CD8-positive, alpha-beta memory T cell (primary cell): ENCODE measurements at places on chromosomes 7 and 10. TPM values are rescaled to one million over a fixed set of nuclear protein-coding genes. Genes with fewer than 3 reads are reported as not detected.

Gene TSPAN33
- polyA plus RNA-seq: 11.6 TPM

Gene ANXA8
- polyA plus RNA-seq: not detected

Gene SPDYE2B
- 0.28 TPM for polyA plus RNA-seq

DNA sequence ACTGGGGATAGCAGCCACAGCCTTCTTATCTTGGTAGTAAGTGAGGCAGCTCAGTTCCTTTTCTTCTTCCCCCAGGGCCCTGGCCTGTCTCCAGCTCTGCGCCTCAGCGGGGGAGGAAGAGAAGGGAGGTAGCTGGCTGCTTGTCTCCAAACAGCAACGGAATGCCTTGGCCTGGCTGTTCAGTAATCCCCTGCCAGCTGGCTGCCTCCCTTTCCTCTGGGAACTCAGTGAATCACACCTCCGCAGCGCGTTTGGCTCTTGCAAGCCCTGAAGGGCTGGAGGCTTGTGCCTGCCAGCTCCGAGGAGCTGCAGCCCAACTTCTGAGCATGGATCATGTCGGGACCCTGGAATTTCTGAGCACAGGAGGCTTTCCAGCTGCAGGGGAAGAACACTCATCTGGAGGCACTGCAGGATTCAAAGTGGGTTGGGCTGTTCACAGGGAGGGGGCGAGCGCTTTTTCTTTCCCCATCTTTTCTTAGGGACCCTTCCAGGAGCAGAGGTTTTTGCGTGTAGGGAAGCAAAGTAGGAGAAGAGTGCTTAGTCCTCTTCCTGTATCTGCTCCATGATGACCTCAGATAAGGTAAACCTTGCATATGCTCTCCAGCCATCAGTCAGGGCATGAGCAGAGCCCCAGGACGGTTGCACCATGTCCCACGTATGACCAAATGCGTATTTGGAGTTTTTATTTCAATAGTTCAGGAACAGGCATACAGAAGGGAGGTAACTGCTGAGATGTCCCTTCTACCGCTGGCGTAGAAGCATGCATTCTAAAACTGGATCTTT, 253.2 kb upstream of the INHBA start:
- no peaks in the 10 kb centered on the region for H3K4me1 ChIP-seq
- no peak overlapping the region for H3K27ac ChIP-seq
- no peaks in the 10 kb centered on the region for H3K27me3 ChIP-seq
- DNase-seq: no peak

DNA sequence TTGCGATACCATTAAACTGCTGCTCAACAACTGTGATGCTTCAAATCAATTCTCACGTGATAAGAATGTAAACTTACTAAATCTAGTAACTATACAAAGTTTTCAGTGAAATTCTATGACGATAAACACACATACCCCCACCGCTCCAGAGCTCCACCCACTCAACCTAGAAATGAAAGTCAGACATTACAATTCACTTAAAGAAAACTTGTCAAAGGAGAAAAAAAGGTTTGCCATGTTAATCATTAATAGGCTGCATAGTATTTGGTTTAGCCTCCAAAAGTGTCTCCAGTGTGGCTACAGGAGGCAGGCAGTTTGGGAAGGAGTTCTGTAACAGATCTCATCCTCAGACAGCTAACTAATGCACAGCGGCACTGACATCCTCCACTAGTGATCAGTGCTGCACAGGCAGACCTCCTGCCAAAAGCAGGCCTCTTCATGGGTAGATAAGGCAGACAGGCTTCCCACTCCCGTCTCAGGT, 3.1 kb downstream of the HERPUD2 start:
- H3K27ac ChIP-seq: peak overlapping the region; percentile 98
- no peaks in the 10 kb centered on the region for H3K27me3 ChIP-seq
- no peaks in the 10 kb centered on the region for H3K36me3 ChIP-seq
- DNase-seq: peak; percentile 48
- H3K4me1 ChIP-seq: peaks cover 51% of the 10 kb centered on the region
- peak overlapping the region; percentile 98 for H3K4me3 ChIP-seq

DNA sequence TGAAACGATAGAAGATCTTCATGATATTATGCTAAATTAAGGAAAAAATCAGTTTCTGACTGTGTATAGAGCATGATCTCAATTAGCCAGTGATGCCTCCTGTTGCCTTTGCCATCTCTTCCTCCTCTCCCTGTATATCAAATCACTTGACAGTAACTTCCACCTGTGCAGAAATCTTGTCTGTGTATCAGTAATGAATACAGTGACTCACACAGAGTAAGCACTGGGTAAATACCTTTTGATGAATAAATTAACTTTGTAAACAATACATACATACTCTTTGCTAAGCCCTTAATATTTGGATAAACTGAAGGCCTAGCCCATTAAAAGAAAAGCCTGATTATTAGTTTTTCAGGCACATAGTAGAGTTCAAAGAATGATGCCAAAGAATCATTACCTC, 610.6 kb upstream of the NRP1 start:
- H3K4me3 ChIP-seq: no peak overlapping the region
- H3K4me1 ChIP-seq: no peaks in the 10 kb centered on the region
- no peak overlapping the region for H3K27ac ChIP-seq
- no peak for DNase-seq
- H3K27me3 ChIP-seq: no peaks in the 10 kb centered on the region

- H3K36me3 ChIP-seq: no peaks in the 10 kb centered on the region
- peaks cover 17% of the 10 kb centered on the region for H3K4me1 ChIP-seq
- DNase-seq: no peak
- no peak overlapping the region for H3K4me3 ChIP-seq
- peaks cover 72% of the 10 kb centered on the region for H3K27me3 ChIP-seq
Measured at GRCh38 chr10:101138788-101139420, 7.8 kb downstream of the TLX1 start.

DNA sequence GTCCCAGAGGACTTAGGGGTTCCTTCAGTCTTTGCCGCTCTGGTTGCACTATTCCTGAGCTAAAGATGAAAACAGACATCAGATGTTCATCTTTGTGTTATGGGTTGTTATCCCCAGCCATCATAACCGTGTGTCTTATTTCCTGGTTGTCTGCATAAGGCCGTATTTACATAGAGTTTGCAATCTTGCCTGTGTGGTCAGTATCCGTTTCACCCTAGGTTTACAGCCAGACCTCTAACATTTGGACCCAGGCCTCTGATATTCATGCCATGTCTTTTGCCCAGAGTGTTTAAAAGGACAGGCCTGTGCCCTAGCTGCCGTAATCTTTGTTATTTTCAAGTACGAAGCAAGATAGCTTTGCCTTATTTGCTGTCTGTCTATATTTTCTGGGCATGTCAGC, 26.6 kb downstream of the LRRC4 start:
- H3K36me3 ChIP-seq: no peaks in the 10 kb centered on the region
- no peak overlapping the region for H3K4me3 ChIP-seq

- DNase-seq: no peak
- H3K36me3 ChIP-seq: no peaks in the 10 kb centered on the region
- H3K4me3 ChIP-seq: no peak overlapping the region
- no peaks in the 10 kb centered on the region for H3K27me3 ChIP-seq
Measured at GRCh38 chr7:45713669-45714520, 139.7 kb downstream of the ADCY1 start.

DNA sequence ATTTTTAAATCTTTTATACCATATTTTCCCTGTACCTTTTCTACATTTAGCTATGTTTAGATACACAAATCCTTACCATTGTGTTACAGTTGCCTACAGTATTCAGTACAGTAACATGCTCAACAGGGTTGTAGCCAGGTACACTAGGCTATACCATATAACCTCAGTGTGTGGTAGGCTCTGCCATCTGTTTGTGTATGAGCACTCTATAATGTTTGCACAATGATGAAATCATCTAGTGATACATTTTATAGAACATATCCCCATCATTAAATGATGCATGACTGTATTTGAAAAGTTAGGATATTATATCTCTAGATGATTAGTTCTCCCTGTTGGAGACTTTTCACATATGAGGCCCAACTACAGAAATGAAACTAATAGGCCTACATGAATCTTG, 188.6 kb downstream of the STK31 start:
- H3K27me3 ChIP-seq: peaks cover 3% of the 10 kb centered on the region
- H3K4me3 ChIP-seq: no peak overlapping the region
- H3K36me3 ChIP-seq: no peaks in the 10 kb centered on the region
- no peak overlapping the region for H3K27ac ChIP-seq

GRCh38 chr7:142523821-142524460, 225.3 kb upstream of the PRSS1 start:
- no peaks in the 10 kb centered on the region for H3K27me3 ChIP-seq
- no peak for DNase-seq
- no peak overlapping the region for H3K4me3 ChIP-seq
- peaks cover 8% of the 10 kb centered on the region for H3K4me1 ChIP-seq
- H3K27ac ChIP-seq: no peak overlapping the region
- H3K36me3 ChIP-seq: no peaks in the 10 kb centered on the region

DNA sequence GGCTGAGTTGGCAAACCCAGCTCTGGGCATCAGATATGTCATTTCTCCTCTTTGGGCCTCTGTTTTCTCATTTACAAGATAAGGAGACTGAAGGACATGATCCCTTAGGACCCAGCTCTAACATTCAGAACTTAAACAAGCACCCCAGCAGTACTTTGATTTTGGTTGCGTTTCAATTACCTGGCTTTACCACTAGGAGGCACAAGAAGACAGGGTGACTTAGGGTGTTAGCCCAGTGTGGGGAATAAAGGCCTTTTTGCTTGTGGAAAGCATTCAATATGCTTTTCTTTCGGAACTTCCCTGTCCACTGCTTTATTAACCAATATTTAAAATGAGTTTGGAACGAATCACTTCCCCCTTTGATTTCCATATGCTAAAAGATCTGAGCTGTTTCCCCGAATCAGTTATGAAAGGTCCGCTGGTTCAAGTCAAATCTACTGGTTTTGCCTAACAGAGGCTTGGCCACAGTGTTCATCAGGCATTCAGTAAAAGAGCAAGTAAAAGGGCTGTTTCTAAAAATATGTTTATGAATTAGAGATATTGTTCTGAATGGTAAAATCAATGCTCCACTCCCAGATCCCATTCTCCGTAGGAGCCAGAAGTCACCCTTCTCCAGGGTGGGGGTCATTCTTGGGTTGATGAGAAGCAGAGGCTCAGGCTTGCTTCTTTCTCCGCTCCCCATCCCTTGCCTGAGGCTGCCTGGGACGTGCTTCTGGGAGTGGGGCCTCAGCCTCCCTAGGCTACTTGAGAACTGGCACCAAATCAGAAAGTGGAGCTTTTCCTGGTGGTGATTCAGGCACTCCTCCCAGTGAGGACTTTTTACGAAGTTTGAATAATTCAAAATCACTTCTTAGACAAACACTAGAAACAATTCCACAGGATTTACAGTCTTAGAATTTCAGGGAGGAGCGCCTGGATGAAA, 105.5 kb downstream of the MYOF start:
- H3K27ac ChIP-seq: no peak overlapping the region
- H3K4me3 ChIP-seq: no peak overlapping the region
- H3K4me1 ChIP-seq: no peaks in the 10 kb centered on the region
- DNase-seq: peak; percentile 67
- H3K36me3 ChIP-seq: no peaks in the 10 kb centered on the region
